ENCODE measurements at places on chromosomes 4 and X.

- no peak for DNase-seq
Measured at GRCh38 chrX:50812995-50813842, 775 bp downstream of the SHROOM4 start.

DNA sequence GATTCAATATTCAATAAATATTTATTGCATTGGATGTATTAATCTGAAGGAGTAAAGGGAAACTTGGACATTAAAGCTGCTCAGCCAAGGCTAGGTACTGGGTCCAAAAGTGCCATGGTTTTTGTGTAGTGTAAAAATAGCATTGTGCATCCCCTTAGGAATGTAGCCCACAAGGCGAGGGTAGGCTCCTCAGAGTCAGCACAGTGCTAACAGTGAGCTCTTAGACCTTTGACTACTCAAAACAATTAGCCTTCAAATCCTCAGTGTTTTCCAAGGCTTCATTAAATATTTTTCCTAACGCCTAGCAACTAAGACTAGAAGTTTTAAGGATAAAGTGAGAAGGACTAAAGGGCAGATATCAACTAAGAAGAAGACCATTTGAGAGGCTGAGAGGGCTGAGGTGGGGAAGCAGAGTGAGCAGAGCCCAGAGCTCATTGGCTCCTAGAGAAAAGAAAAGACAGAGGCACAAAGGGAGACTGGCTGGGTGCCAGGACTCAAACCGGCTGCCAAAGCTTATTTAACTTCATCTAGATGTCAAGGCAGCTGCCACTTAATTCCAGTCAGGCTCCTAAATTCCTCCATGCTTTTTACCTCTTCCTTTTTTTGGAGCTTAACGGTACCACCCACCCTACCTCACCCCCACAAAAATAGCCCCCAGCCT, 17.0 kb downstream of the PRKG2 start:
- DNase-seq = no peak

- DNase-seq = no peak
Measured at GRCh38 chr4:13900780-13901179, 273.3 kb upstream of the BOD1L1 start.

DNA sequence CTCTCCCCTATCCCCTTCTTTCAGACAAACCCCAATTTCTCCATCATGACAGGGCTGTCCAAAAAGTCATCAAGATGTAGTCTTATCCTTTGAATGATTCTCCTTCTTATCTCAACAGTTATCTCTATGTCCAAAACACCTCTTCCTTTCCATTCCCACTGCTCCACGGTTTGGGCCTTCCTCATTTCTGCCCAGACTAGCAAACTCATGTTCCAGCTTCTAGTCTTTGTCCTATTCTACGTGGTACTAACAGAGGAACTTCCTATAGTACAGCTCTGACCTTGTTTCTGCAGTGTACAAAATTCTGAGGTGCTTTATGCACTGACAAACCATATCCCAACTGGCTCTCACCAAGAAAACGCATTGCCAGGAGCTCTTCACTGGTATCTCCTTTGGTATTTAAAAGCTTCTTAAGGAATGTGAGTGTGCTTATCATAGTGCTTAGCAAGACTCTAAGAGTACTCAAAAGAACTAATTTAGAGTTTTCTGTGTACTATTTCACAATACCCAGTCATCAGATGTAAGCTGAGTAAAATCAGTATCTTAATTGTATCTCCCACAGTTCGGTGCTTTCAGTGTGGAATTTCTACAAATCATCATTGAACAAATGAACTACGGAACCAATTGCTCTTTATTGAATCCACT, 65.5 kb downstream of the MAML3 start:
- DNase-seq = no peak

DNA sequence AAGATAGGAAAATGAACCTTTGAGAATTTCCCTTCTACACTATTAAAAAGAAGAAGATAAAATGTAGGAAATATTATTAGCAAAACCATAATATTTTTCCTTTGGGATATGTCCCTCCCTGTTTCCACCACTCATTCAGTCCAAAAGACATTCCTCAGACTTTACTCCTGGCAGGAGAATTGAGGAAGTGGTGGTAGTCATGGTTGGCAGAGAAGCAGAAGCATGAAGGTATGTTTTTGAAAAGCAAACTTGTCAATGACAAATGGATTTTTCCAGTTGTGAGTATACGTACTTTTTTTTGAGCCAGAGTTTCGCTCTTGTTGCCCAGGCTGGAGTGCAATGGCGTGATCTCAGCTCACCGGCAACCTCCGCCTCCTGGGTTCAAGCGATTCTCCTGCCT, 13.7 kb downstream of the STAG2 start:
- no peak for DNase-seq

Measured in WERI-Rb-1 (cell line).